ENCODE measurements at places on chromosomes 5 and 9. TPM values are rescaled to one million over a fixed set of nuclear protein-coding genes. Genes with fewer than 3 reads are reported as not detected.

GRCh38 chr5:144405991-144406390 is 235.3 kb downstream of the KCTD16 start:
- no peak for DNase-seq

Gene ANKRD31
- total RNA-seq, result 0.50 TPM

DNA sequence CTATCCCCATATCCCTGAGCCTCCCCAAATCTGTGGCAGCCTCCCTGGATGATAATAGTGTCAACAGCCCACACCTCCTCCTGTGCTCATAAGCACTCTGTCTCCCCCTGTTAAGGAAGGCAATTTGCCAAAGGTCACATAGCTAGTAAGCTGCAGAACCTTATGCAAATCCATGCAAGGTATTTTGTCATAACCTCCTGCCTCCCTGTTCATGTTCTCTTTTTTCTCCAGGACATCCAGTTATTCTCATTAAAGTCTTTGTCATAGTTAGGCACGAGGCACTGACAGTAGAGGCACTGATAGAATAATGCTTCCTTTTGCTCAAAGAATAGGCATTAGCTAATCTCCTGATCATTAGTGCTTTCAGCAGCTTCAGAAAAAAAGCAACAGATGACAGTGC is 10.2 kb upstream of the AUH start:
- no peak for DNase-seq

GRCh38 chr5:68126886-68127285 is 88.7 kb upstream of the PIK3R1 start:
- DNase-seq, result no peak

DNA sequence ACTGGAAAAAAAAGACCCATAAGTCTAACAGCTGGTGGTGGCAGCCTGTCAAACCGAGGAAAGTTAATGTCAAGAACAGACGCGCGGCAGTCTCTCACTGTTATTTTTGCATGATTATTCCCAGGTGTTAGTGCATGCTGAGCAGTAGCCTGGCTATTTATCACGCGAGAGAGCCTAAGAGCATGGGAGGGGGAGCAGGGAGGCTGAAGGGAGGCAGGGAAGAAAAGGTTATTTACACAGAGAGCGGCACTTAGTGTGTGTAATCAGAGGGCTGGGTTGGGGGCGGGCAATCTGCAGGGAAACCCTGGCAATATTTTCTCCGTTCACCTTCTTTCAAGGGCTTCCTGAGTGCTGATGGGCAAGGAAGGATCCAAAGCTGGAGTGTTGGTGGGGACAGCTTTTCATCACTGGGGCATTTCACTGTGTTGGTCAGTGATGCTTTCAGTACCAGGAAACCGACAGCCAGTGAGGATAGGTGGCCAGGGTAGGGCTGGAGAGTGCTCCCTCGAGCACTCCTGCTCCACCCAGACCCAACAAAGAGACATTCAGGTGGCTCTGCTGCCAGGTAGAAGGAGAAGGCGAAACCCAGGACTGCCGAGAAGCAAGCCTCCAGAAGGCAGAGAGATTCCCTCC is 39.6 kb downstream of the ZNF608 start:
- no peak for DNase-seq

DNA sequence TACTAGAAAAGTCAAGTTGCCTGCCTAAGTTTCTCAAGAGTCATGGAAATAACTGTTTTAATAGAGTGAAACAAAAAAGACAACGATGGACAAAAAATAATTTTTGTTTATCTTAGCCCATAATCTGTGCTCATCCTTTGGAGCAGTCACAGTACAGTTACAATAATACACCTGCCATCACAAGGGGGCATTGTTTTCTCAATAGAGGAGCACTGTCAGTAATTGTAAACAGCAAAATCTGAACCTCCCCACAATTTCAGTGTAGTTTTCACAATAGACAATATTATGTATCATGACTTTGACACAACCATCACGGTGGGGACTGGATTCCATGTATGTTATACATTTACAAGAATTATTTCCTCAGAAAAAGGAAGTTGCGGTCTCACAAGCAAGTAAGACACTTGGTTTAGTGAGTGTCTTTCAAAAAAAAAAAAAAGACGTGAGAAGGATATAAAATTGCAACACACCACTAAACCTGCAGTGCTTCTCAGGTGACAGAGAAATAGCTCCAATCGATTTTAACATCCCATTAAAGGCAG is 586.3 kb downstream of the PTPRD start:
- DNase-seq, result no peak

- no peak for DNase-seq
Measured at GRCh38 chr9:21708856-21709255, 93.6 kb upstream of the MTAP start.

- no peak for DNase-seq
Measured at GRCh38 chr9:81193362-81194339, 495.7 kb downstream of the TLE1 start.

Gene SLC6A3
- not detected for total RNA-seq

DNA sequence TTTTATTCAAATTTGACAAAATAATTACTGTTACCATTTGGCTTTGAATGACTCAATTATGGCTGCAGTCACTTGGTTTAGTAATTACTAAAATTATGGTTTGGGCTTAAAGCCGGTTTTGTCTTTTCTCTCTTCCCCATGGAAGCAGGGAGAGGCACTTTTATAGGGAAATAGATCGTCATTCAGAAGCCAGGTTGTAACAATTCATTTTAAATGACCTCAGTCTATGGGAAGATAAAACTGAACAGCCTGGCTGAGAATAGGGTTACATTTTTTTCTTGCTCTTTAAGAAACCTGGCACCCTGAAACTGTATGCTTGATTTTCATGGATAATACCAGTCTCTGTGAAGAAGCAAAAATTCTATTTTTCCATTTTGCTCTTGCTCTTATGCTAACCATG is 169.8 kb downstream of the SMC2 start:
- no peak for DNase-seq

Gene ERGIC1
- 247 TPM for total RNA-seq

Gene PALM2AKAP2
- 18.0 TPM for total RNA-seq

GRCh38 chr9:30015073-30015472 is 2369.4 kb upstream of the ACO1 start:
- DNase-seq, result no peak

Gene MAPK9
- total RNA-seq, result 23.9 TPM

Measured in adrenal gland (tissue), 19 donors.